GM12891 (cell line): ENCODE measurements at places on chromosomes 1 and 21.
A peak's percentile ranks its signal among the peaks of the same experiment; 100 is the strongest.

DNA sequence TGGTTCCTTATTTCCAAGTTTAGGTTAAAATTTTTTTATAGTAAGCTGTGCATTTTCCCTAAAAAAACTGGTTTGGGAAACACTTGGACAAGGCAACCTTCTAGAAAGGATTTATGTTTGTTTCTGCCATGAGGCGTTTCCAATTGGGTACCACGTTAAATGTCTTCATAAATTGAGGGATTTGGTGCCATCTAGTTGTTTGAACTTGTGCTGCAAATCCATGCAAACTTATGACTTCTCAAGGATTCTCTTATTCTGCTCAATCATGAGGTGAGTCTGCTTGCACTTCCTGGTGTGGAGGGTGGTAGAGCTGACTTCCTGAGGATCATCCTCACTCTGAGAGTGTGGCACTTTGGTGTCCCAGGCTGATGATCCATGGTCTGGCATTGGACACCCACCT, 123.3 kb downstream of the PCNX2 start:
- no peak for DNase-seq

DNA sequence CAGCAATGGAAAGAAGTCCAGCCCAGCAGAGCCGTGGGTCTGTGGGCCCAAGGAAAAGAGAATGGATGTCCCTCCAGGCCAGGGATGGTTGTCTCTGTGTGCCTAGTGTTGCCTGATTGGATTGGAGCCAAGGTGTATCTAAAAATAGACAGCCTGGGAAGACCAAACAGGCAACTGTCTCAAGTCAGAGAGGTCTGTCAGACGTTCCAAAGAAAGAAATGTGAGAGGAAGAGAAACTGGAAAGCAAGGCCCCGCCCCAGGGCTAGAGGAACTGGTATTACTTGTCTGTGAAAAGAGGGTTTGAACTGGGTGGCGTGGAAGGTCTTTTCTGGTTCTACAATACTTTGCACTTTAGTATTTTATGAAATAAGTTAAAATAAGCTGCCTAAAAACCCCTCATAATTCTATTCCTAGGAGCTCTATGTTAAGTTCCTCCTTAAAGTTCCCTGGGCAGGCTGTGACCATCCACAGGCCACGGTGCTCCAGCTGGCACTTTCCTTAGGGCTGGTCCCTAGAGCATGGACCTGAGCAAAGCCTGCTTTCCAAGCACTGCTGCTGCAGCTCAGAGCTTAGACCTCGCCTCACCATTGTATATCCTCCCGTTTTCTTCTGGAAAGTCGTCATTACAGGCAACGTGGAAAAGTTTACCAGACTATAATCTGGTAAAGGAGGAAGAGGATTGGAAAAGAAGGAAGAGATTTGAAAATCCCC, 151.6 kb downstream of the DISC1 start:
- DNase-seq, result no peak

DNA sequence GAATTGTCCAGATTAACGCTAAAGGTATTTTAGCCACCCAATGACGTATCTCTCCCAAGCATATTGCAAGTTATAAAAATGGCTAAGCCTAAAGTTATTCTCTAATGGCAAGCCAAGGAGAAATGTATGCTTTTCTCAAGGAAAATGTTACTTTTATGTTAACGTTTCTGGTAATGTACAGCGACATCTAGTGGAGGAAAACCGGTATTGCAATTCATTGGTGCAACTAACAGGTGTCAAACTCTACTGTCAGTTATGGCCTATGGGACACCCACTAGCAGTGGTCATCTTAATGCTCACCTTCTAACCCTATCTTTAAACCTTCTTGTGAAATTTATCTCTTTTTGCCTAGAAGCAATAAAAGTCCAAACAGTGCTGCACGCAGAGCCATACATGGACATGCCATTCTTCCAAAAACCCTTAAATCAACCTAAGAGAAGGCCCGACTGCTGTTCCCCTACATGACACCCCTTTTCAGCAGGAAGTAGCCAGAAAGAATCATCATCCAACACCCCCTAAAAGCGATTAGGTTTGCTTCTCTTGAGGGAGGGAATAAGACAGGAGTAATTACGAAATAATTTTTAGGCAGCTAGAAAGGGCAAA, 68.7 kb upstream of the LRIF1 start:
- no peak for DNase-seq

GRCh38 chr1:2160451-2161300, 33.9 kb downstream of the FAAP20 start:
- no peak for DNase-seq

DNA sequence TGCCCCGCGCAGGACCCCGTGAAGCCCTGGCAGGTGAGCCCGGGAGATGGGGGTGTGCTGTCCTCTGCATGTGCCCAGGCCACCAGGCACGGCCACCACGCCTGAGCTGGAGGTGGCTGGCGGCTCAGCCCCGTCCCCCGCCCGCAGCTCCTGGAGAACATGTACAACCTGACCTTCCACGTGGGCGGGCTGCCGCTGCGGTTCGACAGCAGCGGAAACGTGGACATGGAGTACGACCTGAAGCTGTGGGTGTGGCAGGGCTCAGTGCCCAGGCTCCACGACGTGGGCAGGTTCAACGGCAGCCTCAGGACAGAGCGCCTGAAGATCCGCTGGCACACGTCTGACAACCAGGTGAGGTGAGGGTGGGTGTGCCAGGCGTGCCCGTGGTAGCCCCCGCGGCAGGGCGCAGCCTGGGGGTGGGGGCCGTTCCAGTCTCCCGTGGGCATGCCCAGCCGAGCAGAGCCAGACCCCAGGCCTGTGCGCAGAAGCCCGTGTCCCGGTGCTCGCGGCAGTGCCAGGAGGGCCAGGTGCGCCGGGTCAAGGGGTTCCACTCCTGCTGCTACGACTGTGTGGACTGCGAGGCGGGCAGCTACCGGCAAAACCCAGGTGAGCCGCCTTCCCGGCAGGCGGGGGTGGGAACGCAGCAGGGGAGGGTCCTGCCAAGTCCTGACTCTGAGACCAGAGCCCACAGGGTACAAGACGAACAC, 1.8 kb downstream of the TAS1R3 start:
- no peak for DNase-seq

DNA sequence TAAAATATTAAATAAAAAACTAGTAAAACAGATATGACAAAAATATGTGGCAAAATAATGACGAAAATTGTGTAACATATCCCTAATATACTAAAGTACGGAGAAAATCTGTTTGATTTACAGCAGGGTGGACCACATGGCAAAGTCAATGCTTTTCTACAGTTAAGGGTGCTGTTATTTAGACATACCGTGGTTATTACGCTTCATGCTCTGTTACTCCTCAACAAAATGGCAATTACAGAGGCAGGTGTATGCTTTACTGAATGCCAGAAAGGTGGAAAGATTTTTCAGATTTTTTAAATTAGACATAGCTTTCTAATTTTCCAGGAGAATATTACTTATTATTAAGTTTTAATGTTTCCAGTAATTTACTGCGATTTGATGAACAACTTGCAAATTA, 343.9 kb upstream of the DPYD start:
- DNase-seq, result no peak

GRCh38 chr1:16219968-16220500, 7.6 kb upstream of the ARHGEF19 start:
- no peak for DNase-seq

GRCh38 chr1:46278807-46279206, 24.6 kb downstream of the LRRC41 start:
- DNase-seq, result no peak

DNA sequence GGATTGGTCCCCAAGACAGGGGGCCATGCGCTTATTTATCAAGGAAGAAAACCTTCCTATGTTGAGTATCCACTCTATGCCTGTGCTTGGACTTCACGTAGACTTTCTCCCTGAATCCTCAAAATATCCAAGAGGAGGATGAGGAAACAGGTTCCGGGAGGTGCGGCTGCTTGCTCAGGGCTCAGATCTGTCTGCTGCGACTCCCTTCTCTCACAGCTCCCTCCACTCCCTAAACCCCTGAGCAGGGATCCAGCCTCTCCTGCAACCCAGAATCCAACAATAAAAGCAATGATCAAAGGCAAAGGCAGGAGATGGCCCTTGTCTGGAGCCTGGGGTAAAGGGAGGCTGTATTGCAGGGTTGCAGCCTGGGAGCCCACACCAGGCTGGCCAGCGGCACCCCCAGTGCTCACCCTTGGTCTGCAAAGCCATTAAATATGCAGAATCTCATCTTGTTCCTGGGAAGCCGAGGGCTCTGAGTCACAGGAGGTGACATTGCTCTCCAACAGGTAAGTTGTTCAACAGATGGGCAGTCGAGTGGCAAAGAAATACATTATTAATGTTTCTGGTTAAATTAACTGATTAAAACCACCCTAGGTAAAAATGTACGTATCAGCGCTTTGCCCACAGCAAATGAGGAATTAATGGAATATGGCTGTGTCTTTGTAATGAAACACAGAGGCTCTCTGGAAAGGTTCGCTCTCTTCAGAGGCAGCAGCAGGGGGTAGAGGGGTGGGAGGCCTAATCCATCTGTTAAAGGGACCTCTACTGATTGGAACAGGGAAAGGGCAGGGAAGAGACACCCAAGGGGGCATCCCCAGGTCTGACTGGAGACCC, 111.5 kb downstream of the GRIK3 start:
- no peak for DNase-seq

- no peak for DNase-seq
Observed at GRCh38 chr1:73998348-73998959, 199.5 kb downstream of the LRRIQ3 start.

GRCh38 chr1:26555550-26555981, 26.0 kb downstream of the RPS6KA1 start:
- DNase-seq, result no peak

- no peak for DNase-seq
Observed at GRCh38 chr1:207027206-207027777, 5.3 kb downstream of the C1orf116 start.

- DNase-seq, result no peak
Observed at GRCh38 chr1:226576601-226577000, 28.0 kb downstream of the STUM start.

- DNase-seq, result no peak
Observed at GRCh38 chr1:23720256-23720995, 22.8 kb upstream of the ELOA start.

GRCh38 chr1:40266786-40267535, 8.9 kb downstream of the ZMPSTE24 start:
- DNase-seq, result no peak

GRCh38 chr1:160671603-160672517, 25.0 kb upstream of the SLAMF1 start:
- no peak for DNase-seq

DNA sequence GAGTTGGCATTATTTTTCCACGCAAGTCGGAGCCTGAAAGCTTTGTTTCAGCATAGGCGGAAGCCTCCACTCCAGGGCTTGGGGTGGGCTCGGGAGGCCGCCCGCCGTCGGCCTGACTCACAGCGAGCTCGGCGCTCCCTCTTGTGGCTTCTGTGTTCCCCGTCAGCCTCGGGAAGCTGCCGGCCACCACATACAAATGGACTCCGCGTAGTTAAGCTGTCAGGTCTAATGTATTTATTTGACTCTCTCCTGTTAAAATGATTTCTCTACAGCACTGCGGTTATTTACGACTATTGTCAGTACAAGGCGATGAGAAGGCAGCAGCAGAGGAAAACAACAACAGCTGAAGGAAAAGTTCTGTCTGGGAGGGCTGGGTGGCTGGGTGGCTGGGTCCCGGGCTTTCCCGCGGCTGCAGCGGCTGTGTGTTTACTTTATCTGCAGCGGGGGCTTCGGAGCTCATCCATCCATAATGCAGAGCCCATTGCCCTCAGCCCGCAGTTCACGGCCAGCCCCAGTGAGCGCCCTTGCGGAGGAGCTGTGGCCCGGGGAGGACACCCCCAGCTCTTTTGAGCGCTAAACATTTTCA, 375.7 kb upstream of the CAMK1G start:
- peak; percentile 46 for DNase-seq

DNA sequence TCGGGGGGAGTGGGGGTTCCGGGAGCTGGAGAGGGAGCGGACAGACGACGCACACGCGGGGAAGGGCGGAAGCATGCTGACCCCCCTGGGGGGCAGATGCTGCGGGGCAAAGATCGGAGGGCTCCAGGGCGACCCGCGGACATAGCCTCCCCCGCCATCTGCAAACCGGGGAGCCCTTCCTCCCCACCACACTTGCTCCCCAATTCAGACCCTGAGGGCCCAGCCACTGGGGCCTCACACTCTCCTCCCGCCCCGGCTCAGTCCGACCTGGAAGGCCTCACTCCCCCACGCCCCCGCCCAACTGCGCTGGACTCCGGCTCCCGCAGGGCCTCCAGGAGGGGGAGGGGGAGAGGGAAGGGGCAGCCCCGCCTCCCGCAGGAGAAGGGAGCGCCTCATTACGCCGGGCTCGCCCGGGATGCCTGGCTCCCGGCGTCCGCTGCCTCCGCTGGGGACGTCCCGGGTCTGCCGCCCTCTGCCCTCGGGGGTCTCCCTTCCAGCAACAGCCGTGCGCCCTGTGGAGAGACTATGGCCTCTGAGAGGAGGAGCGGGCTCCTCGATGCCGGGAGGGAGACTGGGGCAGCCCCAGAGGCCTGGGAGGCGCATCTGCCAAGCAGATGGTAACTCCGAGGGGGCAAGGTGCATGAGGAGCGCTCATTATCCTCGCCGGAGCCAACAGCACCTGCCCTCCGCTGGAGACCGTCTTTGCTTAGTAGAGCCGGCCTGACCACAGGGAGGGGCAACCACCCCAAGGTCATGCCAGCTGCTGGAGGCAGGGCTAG, 636 bp upstream of the CAMK2N1 start:
- no peak for DNase-seq

GRCh38 chr21:33402001-33402979, 923 bp upstream of the IFNGR2 start:
- DNase-seq, result peak; percentile 56

DNA sequence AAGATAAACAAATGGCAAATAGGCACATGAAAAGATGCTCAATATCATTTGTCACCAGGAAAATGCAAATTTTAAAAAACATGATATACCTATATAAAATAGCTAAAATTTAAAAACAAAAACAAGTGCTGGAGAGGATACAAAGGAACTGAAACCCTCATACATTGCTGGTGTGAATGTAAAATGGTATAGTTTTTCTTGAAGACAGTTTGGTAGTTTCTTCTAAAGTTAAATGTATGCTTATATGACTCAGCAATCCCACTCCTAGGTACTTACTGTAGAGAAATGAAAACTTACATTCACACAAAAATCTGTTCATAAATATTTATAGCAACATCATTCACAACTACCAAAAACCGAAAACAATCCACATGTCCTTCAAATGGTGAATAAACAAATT, 11.2 kb downstream of the TAF12 start:
- DNase-seq, result no peak

DNA sequence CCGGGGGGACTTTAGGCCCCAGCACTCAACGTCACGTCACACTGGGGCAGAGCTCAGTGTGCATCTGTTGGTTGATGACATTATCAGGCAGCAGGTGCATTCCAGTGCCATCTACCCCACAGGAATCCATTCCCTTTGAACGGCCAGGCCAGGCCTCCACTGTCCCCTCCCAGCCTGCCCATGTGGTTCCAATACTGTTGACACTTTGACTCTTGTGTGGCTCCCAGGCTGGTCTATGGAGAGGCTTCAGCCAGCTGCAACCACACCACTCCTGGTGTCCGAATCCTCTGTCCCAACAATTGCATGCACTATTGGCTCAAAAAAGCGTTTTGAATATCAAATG, 92.0 kb upstream of the SIM2 start:
- DNase-seq, result no peak

- DNase-seq, result no peak
Observed at GRCh38 chr1:109817881-109818270, 54.2 kb upstream of the EPS8L3 start.

GRCh38 chr1:182050481-182051448, 10.7 kb downstream of the ZNF648 start:
- no peak for DNase-seq
